ENCODE measurements at places on chromosomes 2 and 18.

GRCh38 chr2:144456680-144457079 lies 63.2 kb downstream of the ZEB2 start:
- DNase-seq, result no peak

GRCh38 chr2:28407976-28408690 lies 15.5 kb downstream of the FOSL2 start:
- no peak for DNase-seq

- no peak for DNase-seq
These were observed 21.4 kb upstream of the AGAP1 start for GRCh38 chr2:235472443-235472842.

GRCh38 chr18:27600245-27600644 lies 415.1 kb upstream of the CHST9 start:
- DNase-seq, result no peak

DNA sequence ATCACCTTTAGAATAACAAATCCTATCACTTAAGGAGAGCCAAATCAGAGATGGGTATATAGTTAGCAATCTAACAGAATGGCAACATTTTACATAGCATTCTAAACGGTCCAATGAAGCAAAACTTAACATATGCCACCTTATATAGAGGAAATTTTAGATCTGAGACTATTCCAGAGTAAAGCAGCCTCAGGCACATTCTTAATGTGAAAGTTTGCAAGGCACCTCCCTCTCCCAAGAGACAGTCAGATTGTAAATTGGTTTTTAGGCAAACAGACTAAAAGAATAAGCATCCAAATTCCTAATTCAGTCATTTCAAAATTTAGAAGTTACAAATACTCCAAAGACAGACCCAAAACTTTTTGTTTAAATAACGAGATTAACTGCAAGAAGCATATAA lies 292.9 kb downstream of the STK39 start:
- DNase-seq, result no peak

- no peak for DNase-seq
These were observed 12.6 kb upstream of the KDSR start for GRCh38 chr18:63379639-63379962.

DNA sequence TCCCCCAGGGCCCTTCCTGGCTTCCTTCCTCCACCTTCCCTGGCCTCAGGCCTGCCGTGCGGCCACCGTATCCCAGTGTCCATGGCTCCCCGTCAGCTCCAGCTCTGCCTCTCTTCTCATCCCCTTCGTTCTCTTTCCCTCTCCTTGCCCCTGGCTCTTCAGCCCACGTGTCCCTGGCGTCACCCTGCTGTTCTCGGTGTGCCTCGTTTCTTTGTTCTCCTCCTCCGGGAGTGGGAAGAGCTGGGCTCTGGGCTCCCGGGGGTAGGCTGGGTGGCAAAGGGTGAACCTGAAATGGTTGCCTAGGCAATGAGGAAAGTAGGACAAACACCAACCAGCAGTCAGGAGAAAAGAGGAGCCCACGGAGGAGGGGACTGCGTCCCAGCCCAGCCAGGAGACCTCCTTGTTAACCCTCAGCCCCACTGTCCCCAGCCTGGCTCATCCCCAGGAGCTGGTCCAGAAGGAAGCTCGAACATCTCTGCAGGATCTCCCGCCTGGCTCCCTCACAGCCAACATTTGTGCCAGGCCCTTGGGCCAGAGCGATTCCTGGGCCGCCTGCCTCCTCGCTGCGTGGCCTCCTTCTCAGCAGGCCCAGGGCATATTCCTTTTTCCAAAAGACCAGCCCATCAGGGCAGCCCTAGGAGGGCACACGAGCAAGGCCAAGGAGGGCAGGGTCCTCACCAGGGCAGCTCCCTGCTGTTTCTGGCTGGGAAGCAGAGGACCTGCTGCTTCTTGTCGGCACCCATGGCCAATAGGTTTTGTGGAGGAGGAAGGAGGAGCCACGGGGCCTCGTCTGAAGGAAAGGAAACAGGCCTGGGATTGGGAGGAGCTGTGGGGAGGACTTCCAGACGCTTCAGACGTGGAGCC lies 30.9 kb upstream of the DNMT3A start:
- no peak for DNase-seq

DNA sequence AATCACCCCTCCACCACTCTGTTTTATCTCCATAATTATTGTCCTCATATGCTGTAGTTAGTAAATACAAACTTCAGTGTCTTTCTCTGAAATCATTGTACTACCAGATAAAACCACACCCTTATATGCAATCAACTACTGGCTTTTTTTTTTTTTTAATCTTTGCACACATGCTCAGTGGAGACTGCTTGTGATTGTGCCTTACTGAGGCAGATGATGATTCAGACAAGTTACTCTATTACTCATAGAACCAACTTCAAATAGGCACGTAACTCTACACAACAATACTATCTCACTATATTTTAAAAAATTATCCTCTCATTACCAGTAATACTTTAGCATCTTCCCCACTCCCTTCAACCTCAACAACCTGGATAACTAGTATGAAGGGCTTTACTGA lies 1278.4 kb upstream of the PIK3C3 start:
- no peak for DNase-seq

DNA sequence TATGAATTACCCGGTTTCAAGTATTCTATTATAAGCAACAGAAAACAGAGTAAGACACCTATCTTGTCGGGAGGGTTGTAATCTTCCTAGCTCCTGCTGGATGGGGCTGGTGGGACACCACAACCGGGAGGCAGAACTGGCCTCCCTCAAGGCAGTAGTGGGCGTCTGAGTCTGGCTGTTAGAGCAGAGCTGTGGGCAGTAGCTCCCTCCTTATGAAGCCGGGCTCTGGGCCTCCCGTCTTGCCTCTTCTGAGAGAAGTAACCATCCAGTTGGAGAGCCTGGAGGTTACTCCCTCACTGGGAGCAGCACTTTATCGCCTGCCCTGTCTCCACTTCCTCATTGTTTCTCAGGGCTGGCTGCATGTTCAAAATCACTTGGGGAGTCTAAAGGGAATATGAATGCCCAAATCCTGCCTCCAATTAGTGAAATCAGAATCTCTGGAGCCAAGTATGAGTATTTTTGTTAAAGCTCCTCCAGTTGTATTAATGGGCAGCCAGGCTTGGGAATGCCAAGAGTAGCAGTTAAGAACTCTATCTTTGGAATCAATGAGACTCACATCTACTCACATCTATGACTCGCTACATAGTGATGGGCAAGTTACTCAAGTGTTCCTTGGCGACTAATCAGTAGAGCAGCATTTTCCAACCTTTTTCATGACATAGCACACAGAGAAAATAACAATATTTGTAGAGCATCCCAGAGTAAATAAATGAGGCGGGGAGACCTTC lies 27.3 kb upstream of the NRP2 start:
- DNase-seq, result no peak

DNA sequence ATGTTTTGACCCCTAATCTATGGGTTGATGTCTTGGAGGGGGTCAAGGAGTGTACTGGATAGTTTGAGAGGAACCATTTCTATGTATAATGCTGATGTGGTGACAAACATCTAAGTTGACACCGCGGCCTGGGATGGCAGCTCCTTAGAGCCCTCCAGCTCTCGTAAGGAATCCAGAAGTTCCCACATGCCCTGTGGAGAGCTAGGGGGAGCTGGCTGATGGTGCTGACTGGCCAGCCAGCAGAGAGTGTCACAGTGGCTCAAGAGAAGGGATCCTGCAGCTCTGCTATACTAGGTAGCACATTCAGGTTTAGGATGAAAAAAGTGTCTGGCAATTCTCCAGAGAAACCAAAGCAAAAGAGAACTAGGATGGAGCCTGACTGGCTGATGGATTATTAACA lies 842.2 kb upstream of the VRK2 start:
- no peak for DNase-seq

- no peak for DNase-seq
These were observed 60.9 kb downstream of the AAK1 start for GRCh38 chr2:69582582-69583176.

DNA sequence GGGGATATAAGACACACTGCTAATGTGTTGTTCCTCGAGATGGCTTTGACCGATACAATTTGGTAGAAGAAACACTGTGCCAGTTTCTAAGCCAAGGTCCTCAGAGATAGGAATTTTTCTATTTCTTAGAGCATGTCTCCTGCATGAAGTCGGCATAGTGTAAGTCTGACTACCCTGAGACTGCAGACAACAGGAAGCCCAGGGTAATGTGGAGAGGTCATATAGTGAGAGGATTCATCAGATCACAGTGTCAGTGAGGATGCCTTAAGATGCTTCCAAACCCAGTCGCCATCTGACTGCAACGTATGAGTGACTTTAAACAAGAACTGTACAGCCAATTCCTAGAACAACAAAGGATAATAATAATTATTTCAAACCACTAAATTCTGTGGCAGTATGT lies 818.3 kb upstream of the GYPC start:
- DNase-seq, result no peak

DNA sequence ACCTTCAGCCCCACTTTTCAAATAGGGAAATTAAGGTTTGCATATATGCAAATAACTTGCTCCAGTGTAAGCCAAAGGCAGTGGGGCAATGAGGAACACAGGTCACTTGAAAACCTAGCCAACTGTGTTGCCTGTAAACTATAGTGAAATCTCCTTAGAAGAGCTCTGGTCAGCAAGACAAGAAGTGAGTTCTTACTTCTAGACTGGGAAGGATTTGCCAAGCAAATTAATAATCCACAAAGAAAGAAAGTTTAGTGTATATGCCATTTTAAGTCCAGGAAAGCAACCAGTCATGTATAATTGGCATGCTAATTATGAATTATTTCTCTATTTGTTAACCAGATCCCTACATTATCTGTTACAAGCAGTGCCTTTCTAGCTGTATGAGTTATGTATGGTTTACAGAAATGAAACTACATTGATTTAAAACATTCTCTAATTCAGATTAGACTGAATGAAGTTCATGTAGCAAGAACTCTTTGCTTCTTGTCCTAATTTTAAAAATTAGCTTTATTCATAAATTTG lies 129.9 kb downstream of the MTX2 start:
- no peak for DNase-seq

DNA sequence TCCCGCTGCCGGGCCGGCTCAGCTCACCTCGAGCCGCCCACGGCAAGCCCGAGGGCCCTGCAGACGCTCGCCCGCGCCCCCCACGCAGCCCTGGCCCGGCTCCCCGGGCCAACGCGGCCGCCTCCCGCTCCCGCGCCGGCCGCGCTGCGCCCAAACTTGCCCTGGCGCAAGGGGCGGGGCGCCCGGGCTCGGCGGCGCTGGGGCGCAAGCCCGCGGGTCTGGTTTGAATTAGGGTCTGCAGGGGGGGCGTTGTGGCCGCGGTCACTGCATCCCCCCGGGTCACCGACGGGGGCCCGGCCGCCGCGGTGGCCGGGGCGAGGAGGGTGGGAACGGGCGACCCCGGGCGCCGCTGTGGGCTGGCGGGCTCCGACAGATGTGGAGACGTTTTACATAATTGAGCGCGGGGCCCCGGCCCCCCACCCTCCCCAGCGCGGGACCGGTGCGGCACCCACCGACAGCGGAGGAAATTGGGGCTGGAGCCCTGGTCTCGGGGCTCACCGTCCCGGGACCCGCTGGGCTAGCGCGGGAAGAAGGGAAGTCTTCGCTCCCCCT lies 690 bp downstream of the SDC1 start:
- DNase-seq, result no peak

DNA sequence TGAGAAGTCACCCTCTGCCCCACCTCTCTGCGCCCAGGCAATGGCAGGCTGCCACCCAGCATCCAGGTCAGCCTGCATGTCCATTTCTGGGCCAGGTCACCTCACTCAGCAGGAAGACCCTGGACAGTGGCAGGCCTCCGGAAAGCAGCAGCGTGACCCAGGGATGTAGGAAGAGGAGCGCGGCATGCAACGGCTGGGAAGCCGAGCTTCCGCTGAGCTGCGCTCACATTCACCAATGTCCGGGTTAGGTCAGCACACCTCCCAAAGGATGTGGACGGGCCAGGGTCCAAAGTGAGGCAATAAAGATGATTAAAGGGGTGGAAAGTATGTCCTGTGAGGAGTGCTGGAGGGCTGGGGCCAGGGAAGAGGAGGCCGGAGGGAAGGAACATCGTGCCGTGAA lies 174.5 kb downstream of the CTIF start:
- DNase-seq, result no peak

DNA sequence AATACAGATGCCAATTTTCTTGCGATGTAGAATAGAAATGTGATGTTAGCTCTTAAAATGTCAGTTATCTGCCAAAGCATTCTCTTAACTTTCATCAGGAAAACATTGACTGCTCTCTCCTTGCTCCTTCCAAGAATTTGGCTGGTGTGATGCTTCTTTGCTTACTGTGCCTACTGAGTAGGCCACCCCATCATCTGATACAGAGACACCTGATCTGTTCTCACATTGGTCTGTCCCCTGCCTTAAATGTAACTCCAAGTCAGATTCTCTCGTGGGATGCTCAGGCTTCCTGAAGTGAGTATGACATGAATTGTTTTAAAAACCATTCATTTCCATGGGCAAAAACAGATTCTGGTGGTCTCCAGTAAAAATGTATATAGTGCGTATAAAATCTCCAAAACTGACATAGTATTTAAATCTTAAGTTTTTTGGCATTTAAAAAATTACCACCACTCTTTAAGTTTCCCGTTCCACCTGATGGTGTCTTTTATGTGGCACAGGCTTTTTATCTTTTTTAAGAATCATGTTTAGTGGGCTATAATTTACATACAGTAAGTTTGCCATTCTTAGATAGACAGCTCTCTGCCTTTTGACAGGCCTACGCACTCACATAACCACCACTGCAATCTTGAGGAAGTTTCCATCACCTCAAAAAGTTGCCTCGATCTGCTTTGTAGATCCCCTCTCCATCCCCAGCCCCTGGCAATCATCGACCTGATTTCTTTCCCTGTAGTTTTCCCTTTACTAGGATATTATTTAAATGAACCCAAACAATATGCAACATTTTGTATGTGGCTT lies 36.6 kb downstream of the UBE2F start:
- no peak for DNase-seq

DNA sequence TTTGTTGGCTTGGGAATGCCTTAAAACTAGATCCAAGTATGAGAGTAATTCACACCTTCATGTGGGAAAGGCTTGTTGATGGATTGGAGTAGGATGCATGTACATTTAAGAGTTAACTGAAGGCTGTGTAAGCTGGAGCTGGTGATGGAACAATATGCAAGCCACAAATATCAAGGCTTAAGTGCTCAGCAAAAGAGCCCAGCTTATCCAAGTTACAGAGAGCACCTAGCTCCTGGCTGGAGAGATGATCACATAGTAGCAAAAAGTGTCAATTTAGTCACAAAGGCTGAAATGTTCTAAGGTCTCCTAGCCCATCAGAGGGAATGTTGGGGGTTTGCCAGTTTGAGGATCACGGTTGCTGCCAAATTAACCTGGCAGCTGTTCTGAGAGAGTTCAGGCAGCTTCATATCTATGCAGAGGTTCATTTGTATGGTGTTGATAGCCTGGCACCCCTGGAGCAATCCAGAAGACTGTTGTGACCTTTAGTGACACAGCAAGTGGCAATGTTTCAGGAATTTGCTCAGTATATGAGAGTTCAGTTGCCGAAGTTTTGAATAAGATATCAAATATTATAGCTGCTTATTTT lies 228.2 kb downstream of the DOK6 start:
- DNase-seq, result no peak

GRCh38 chr18:48605408-48605845 lies 66.6 kb downstream of the CTIF start:
- DNase-seq, result no peak

DNA sequence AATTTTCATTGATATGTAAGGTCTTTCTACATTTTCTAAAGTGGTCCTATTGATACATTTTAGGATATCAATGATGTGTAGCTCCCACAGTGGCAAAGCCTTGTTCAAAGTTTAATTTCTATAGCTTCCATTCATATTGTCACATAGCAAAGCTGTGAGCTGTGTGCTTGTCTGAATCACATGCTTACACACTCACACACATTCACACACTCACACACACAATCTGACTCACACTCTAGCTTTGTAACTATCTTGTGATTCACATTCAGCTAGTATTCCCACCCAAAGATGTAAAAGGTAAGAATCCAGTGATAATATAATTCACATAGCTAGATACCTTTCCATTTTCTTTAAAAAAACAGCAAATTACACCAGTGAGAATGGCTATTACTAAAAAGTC lies 58.7 kb downstream of the MAPRE2 start:
- DNase-seq, result no peak

All from stimulated activated CD8-positive, alpha-beta memory T cell treated with anti-CD3 and anti-CD28 coated beads, Interleukin-7, amount 100 ng/mL, for 1 hour (primary cell).